Esophagus mucosa (tissue), 1 donor: ENCODE measurements at places on chromosomes 16 and 17.

- peak; percentile 9 for ATAC-seq
Observed at GRCh38 chr16:20868890-20869289, 31.3 kb downstream of the DCUN1D3 start.

GRCh38 chr16:83813823-83814658 lies 6.3 kb downstream of the HSBP1 start:
- ATAC-seq: peak; percentile 80

DNA sequence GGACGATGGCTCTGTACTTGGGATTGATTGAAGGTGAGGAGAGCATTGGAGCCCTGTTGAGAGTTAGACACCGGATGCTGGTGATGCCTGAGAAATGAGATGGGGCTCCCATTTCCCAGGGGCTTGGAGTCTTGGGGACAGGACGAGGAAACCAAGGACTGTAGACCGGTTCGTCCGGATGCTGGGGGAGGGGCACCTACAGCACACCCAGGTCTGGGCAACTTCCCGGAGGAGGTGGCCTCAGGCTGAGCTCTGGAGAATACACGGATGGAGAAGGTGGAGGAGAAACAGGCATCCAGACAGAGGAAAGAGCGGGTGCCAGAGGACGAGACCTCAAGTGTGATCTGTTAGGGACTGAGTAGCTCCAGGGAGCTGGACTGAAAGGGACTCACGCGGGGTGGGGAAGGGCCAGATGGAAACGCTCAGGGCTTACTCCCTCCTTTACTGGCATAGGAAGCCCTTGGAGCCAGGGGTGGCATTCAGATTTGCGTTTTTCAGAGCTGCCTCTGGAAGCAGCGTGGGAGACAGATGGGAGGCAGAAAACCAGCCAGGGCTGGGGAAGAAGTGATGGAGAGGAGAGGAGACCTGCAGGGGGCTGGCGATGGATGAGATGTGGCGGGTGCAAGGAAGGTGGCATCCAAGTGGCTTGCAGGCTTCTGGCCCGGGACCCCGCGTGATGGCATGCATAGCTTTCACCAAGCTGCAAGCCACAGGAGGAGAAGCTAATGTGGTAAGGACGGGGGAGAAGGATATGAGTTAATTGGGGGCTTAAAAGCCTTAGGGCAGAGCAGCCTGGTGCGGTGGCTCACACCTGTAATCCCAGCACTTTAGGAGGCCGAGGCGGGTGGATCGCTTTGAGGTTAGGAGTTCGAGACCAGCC lies 8.3 kb downstream of the C1QTNF1 start:
- no peak for ATAC-seq

GRCh38 chr16:58337090-58337444 lies 42.2 kb upstream of the PRSS54 start:
- ATAC-seq: no peak

DNA sequence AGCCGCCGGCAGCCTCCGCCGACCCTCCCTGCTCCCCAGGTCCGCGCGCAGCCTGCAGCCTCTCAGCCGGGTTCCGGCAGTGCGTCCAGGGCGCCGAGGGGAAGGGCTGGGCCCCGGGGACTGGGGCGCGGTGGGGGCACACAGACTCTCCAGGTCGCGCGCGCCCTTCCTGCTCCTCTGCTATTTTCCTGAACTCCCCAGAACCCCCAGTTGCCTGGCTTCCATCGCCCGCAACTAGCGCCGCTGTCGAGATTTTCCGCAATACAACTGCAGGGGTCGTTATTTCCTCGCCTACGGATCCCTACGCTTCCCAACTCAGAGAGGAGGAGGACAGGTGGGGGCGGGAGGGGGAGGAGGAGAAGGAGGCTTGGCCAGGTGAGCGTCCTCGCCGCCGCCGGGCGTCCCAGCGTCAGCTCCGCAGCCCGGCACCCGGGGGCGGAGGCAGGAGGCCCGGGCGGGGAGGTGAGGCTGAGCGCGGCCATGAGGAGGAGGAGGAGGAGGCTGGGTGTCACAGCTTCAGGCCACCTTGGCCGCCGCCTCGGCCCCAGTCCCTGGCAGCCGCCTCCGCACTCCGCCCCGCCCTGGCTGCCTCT lies at the start of gene CA10:
Gene CA10, minus strand, starts transcription at position 265 of the 593 bp plus-strand sequence.
- ATAC-seq: no peak

GRCh38 chr16:53922807-53923571 lies 219.0 kb downstream of the FTO start:
- ATAC-seq: no peak

- peak; percentile 68 for ATAC-seq
Observed at GRCh38 chr16:19113577-19114358, at the start of gene ITPRIPL2. ITPRIPL2 (plus strand) TSS chr16:19113964; CDS start chr16:19114462, 498 bp downstream.

GRCh38 chr17:77011173-77012011 lies 129.4 kb upstream of the SEC14L1 start:
- ATAC-seq: no peak

GRCh38 chr17:7095625-7096024 lies 15.6 kb upstream of the CLEC10A start:
- ATAC-seq: no peak

DNA sequence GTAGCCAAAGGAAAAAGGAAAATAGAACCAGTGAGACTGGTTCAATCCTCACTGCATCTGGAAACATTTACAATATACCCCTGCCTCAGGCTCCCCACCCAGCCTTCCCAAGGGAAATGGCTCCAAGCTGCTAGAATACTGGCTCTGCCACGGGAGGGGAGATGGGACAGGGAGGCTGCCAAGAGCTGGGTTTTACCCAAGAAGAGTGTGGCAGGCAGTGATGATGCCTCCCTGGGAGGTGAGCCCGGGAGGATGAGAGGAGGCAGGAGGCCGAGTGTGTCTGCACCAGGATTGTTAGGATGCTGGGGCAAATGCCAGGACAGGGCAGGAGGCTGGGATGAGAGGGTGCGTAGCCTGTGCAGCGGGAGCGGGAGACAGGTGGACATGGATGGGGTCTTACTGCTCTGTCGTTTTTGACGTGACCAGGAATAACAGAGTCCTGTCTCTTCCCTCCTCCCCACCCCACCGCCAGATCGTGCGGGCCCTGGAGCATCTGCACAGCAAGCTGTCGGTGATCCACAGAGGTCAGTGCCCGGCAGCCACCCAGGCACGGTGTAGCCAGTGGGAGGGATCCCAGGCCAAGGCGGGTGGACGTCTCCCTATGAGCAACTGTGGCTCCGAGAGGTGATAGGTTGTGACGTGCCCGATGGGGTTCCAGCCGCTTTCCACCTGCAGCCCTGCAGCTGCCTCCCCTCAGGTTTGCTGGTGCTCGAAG lies 18.4 kb downstream of the MAP2K3 start:
- no peak for ATAC-seq

DNA sequence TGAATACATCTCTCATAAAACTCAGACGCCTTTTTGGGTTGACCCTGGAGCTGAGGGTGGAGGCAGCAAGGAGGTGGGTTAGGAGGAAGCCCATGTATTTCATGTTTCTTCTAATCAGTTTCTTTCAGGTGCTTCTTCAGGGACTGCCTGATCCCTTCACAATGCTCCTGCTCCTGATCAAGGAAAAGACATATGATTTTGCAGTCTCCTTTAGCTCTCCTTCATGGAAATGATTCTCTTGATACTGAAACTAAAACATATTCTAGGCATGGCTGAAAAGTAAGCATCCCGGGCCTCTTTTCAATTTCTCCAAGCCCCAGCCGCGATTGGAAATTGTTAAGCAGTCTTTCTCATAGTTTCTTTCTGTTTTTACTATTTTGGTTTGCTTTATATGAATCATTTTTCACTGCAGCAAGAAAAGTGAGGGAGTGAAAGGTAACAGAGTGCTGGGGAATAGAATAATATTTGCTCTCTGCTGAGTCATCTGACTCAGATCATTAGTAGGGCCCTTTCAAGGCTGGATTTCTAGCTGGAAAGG lies 730.7 kb downstream of the CDH11 start:
- no peak for ATAC-seq

GRCh38 chr17:7336240-7337175 lies at the start of gene ACAP1:
ACAP1 (plus strand) TSS chr17:7336529; CDS start chr17:7336735, 206 bp downstream.
- peak; percentile 63 for ATAC-seq

- no peak for ATAC-seq
Observed at GRCh38 chr17:12342161-12342560, 321.5 kb downstream of the MAP2K4 start.

DNA sequence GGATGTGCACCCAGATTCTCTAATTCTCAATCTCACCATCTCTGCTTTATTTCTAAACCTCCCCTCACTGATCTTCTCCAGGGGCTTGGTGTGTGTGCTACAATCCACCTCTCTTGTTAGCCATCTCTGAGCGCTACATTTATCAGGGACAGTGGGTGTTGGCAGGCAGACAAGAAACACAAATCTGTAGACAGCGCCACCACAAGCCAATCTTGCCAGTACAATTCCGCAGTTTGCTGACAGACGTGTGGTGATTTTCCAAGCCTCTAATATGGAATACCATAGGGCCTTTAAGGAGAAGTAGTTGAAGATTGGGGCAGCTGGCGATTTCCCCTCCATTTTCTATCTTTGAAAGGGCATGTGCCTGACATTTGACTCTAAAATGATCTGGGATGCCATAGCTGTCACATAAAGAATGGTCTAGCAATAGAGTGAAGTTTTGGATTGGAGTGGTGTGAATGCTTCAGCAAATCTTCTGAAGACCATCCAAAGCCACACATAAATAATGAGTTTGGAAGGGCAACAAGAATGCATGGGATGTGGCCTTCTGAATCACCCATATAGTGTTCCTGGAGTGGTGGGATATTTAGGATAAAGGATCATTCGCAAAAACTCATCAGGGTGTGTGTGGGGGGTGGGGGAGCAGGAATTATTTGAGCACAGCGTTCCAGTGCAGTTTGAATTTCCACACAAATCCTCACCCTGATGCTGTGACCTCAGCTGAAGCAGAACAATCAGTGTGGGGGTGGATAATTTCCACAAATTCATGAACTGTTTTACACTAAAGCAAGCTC lies 12.0 kb upstream of the ANKFN1 start:
- no peak for ATAC-seq

GRCh38 chr17:63534816-63535455 lies 11.8 kb downstream of the KCNH6 start:
- ATAC-seq: no peak

GRCh38 chr16:54585998-54586340 lies 299.4 kb upstream of the IRX3 start:
- no peak for ATAC-seq
